ENCODE measurements at places on chromosomes 6 and 20.
A peak's percentile ranks its signal among the peaks of the same experiment; 100 is the strongest.

DNA sequence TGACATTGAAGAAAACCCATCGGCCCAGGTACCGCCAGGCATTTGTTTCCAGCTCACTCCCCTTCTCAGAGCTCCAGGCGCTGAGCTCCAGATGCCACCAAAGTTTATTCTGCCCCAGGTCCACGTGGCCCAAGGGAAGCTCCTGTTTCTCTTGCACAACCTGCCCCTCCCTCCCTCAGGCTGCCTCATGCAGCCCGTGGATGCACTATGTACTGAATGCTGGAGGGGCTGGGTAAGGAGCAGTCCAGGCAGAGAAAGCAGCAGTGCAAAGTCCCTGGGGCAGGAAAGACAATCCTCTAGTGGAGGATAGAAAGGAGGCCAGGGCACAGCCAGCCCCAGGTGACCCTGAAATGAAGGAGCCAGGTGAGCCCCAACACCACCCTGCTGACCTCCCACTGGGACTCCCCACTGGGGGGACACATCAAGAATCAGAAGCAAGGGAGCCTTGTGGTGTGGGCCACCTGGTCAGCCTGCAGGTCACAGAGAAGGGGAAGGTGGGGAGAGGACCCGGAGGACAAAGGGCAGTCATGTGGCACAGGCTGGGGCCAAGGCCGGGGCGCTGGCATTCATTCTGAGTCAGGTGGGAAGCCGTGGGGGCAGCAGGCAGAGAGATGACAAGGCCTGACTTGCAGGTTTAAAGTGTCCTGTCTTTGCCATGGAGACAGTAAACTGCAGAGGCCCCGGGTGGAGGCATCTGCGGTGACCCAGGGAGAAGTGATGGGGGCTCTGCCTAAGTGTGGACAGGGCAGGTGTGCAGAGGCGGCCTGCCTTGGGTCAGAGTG is 230.1 kb downstream of the PREX1 start:
- no peaks in the 10 kb centered on the region for H3K4me1 ChIP-seq
- no peak overlapping the region for H3K27ac ChIP-seq
- no peaks in the 10 kb centered on the region for H3K27me3 ChIP-seq
- H3K4me3 ChIP-seq: no peak overlapping the region

DNA sequence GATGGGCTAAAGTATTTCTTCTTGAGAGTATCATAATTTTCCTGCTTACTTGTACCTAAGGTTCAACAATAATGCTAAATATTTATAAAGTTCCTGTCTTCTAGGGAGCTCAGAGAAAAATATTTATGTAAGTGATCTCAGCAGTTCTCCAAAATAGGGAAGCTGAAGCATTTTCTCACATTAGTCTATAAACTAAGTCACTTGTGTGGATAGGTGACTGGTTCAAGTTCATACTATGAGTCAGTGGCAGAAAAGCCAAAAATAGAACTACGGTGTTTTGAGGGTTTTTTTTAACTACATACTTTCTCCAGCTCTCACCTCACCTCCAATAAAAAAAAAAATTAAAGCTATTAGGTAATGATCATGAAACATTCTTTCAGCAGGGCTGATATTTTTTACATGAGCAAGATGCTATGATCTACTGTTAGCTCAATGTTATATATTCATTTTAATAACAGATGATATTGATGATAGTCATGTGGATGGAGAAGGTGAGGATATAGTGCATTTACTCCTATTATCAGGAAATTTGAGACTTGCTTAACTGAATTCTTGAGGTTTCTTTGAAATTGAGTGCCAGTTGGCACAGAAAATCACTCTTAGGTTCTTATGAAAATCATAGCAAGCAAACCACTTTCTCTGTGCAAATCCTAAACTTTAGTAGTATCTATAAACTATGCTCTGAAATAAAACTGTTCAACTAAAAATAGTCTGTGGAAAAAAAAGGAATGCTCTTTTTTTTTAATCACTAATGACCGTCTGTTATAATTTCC is 4.1 kb upstream of the MOXD1 start:
- H3K27ac ChIP-seq: no peak overlapping the region
- peaks cover 12% of the 10 kb centered on the region for H3K4me1 ChIP-seq
- H3K4me3 ChIP-seq: no peak overlapping the region
- H3K36me3 ChIP-seq: no peaks in the 10 kb centered on the region
- no peak for DNase-seq

DNA sequence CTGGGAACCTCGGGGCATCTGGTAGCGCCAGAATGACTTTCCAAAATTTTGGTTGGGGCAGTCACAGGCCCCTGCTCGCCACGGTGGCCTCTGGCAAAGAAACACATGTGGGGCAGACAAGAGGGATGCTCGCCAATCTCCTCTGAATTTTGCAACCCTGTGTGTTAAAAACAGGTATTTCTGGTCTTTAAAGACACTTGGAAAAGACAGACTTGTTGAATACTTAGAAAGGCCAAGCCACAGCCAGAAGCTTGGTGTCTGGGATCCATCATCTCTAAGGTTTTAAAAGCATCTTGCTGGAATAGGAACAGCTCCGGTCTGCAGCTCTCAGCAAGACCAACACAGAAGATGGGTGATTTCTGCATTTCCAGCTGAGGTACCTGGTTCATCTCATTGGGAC is 31.2 kb downstream of the HLA-E start:
- peaks cover 47% of the 10 kb centered on the region for H3K4me1 ChIP-seq
- H3K27me3 ChIP-seq: no peaks in the 10 kb centered on the region
- H3K36me3 ChIP-seq: no peaks in the 10 kb centered on the region
- DNase-seq: no peak
- no peak overlapping the region for H3K27ac ChIP-seq
- no peak overlapping the region for H3K4me3 ChIP-seq

DNA sequence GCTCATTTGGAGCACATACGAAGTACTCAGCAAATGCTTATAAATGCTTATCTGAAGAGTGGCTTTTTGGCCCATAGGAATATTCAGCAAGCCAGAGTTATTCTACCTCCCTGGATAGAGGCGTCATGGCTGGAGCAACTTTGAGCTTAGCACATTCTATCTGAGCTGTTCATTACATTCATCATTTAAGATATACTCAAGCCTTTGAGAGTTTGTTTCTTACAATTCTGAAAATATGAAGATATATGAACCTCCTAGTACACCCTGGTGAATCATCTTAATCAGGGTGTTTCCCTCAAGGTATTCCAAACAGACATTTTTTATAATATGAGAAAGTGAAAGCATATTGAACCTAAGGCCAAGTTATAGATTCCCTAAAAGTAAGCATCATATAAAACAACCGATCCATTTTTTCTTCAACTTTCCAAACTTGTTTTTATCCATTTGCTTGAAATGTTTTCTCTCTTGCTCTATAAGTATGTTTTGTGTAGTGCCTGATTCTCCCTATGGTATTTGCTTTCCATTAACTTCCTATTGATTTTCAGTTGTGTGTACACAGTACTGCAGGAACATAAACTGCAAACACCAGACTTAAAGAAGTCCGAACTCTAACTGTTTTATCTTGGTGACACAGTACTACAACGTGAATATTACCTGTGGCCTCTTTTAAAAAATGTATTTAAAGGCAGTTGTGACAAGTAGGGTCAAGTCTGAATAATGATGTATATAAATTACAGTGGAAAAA is 139.7 kb upstream of the PTPRK start:
- H3K4me1 ChIP-seq: no peaks in the 10 kb centered on the region
- H3K36me3 ChIP-seq: no peaks in the 10 kb centered on the region
- no peak overlapping the region for H3K27ac ChIP-seq
- DNase-seq: no peak
- H3K4me3 ChIP-seq: no peak overlapping the region

GRCh38 chr6:113564371-113565171 is 292.6 kb upstream of the MARCKS start:
- H3K36me3 ChIP-seq: no peaks in the 10 kb centered on the region
- H3K4me3 ChIP-seq: no peak overlapping the region
- H3K27ac ChIP-seq: no peak overlapping the region
- H3K4me1 ChIP-seq: no peaks in the 10 kb centered on the region

DNA sequence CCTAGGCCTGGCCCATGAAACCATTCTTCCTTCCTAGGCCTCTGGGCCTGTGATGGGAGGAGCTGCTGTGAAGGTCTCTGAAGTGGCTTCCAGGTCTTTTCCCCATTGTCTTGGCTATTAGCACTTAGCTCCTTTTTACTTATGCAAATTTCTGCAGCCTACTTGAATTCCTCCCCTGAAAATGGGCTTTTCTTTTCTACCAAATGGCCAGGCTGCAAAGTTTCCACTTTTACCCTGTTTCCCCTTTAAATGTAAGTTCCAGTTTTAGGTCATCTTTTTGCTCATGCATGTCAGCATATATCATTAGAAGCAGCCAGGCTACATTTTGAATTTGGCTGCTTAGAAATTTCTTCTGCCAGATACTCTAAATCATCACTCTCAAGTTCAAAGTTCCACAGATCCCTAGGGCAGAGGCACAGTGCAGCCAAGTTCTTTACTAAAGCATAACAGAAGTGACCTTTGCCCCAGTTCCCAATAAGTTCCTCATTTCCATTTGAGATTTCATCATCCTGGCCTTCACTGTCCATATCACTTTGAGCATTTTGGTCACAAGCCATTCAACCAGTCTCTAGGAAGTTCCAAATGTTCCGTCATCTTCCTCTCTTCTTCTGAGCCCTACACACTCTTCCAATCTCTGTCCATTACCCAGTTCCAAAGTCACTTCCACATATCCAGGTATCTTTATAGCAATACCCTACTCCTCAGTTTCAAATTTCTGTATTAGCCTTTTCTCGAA is 71.9 kb downstream of the TBC1D7 start:
- H3K27ac ChIP-seq: no peak overlapping the region
- no peaks in the 10 kb centered on the region for H3K36me3 ChIP-seq
- H3K27me3 ChIP-seq: no peaks in the 10 kb centered on the region

DNA sequence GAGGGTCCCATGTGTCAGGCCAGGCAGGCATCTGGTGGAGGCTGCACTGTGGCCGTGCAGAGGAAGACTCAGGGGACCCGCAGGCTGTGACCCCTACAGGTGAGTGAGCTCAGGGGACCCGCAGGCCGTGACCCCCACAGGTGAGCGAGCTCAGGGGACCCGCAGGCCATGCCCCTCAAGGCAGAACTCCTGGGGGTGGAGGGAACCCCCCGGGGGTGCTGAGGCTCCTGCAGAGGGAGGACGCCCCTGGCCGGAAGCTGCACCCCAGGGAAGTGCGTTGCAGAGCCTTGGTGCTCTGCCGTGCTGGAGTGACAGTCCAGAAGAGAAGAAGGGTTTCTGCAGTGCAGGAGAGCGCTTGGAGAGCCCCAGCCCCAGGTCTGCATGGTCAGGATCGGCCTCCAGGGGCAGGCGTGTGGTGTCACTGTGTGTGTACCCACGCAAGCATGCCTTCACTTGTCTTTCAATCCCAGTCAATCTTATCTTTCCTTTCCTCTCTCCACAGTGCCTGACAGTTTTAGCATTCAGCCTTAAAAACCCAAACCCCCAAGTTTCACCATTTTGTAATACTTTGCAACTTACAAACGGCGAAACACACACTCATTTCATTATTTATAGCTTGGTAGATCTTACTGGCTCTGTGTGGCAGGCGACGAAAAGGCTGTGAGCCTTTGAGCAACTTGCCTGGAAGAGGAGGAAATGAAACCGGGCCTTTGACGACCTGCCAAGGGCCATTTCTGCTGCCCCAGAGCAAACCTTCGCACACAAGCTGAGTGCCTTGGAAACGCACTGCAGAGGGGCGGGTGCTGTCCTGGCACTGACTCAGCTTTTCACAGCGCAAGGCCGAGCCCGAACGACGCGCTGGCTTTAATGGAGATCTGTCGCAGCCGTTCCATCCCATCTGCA is 101.4 kb upstream of the AGPAT4 start:
- no peak overlapping the region for H3K4me3 ChIP-seq
- DNase-seq: no peak
- H3K27ac ChIP-seq: no peak overlapping the region
- H3K36me3 ChIP-seq: no peaks in the 10 kb centered on the region
- peaks cover 5% of the 10 kb centered on the region for H3K4me1 ChIP-seq

GRCh38 chr6:112123982-112124381 is 36.6 kb downstream of the FAM229B start:
- H3K27me3 ChIP-seq: no peaks in the 10 kb centered on the region
- no peak for DNase-seq
- H3K4me1 ChIP-seq: no peaks in the 10 kb centered on the region
- H3K4me3 ChIP-seq: no peak overlapping the region
- H3K27ac ChIP-seq: no peak overlapping the region

- H3K36me3 ChIP-seq: no peaks in the 10 kb centered on the region
- no peak overlapping the region for H3K4me3 ChIP-seq
- no peak for DNase-seq
These were observed 215.4 kb upstream of the THBS2 start for GRCh38 chr6:169469028-169469427.

GRCh38 chr6:126077810-126078776 is 91.8 kb downstream of the TRMT11 start:
- H3K4me1 ChIP-seq: no peaks in the 10 kb centered on the region
- H3K36me3 ChIP-seq: no peaks in the 10 kb centered on the region
- no peaks in the 10 kb centered on the region for H3K27me3 ChIP-seq
- no peak overlapping the region for H3K4me3 ChIP-seq

GRCh38 chr6:117676577-117677218 is 1.4 kb downstream of the NUS1 start:
- H3K27me3 ChIP-seq: no peaks in the 10 kb centered on the region
- H3K4me1 ChIP-seq: peaks cover 30% of the 10 kb centered on the region
- no peak overlapping the region for H3K27ac ChIP-seq
- peak overlapping the region; percentile 69 for H3K4me3 ChIP-seq
- H3K36me3 ChIP-seq: no peaks in the 10 kb centered on the region

- no peaks in the 10 kb centered on the region for H3K4me1 ChIP-seq
- no peaks in the 10 kb centered on the region for H3K27me3 ChIP-seq
- H3K4me3 ChIP-seq: no peak overlapping the region
- H3K27ac ChIP-seq: no peak overlapping the region
- no peak for DNase-seq
- H3K36me3 ChIP-seq: no peaks in the 10 kb centered on the region
These were observed 115.4 kb downstream of the ISM1 start for GRCh38 chr20:13336308-13337089.

GRCh38 chr20:34872622-34873224 is at the start of gene GGT7:
TSS of gene GGT7 (minus strand) at chr20:34872856. CDS start at chr20:34872815, 41 bp downstream.
- H3K36me3 ChIP-seq: no peaks in the 10 kb centered on the region
- no peaks in the 10 kb centered on the region for H3K27me3 ChIP-seq
- peak within 1 kb of the TSS; percentile 14 for H3K27ac ChIP-seq
- peak; percentile 83 for DNase-seq
- peak within 1 kb of the TSS; percentile 61 for H3K4me3 ChIP-seq
- H3K4me1 ChIP-seq: peaks cover 55% of the 10 kb centered on the region

GRCh38 chr20:57451431-57451794 is 60.2 kb downstream of the RBM38 start:
- no peaks in the 10 kb centered on the region for H3K27me3 ChIP-seq
- peaks cover 38% of the 10 kb centered on the region for H3K4me1 ChIP-seq

- peaks cover 61% of the 10 kb centered on the region for H3K36me3 ChIP-seq
- no peak overlapping the region for H3K4me3 ChIP-seq
- no peak for DNase-seq
- H3K27me3 ChIP-seq: no peaks in the 10 kb centered on the region
- H3K4me1 ChIP-seq: peaks cover 4% of the 10 kb centered on the region
These were observed 16.6 kb downstream of the SNRPC start for GRCh38 chr6:34773916-34774315.

GRCh38 chr6:169899481-169900145 is 148.2 kb downstream of the ERMARD start:
- no peak overlapping the region for H3K4me3 ChIP-seq
- H3K4me1 ChIP-seq: peaks cover 3% of the 10 kb centered on the region
- H3K27ac ChIP-seq: no peak overlapping the region
- H3K27me3 ChIP-seq: peaks cover 2% of the 10 kb centered on the region
- no peaks in the 10 kb centered on the region for H3K36me3 ChIP-seq
- DNase-seq: no peak

- H3K27me3 ChIP-seq: no peaks in the 10 kb centered on the region
- H3K4me1 ChIP-seq: no peaks in the 10 kb centered on the region
- no peak for DNase-seq
- no peak overlapping the region for H3K4me3 ChIP-seq
- H3K36me3 ChIP-seq: no peaks in the 10 kb centered on the region
These were observed 460.9 kb upstream of the SULF2 start for GRCh38 chr20:48246061-48246790.
